ENCODE measurements at places on chromosomes 12 and 14.
A peak's percentile ranks its signal among the peaks of the same experiment; 100 is the strongest.

GRCh38 chr14:99475179-99475578 lies 5.5 kb downstream of the SETD3 start:
- H3K4me3 ChIP-seq = no peak overlapping the region
- DNase-seq = no peak
- H3K27ac ChIP-seq = peak overlapping the region; percentile 6
- peaks cover 88% of the 10 kb centered on the region for H3K4me1 ChIP-seq

GRCh38 chr14:104940526-104941150 lies 16.0 kb downstream of the PLD4 start:
- no peak overlapping the region for H3K4me3 ChIP-seq
- H3K27ac ChIP-seq = no peak overlapping the region
- H3K27me3 ChIP-seq = no peaks in the 10 kb centered on the region
- H3K36me3 ChIP-seq = no peaks in the 10 kb centered on the region
- DNase-seq = no peak

- no peaks in the 10 kb centered on the region for H3K27me3 ChIP-seq
- no peak overlapping the region for H3K27ac ChIP-seq
- DNase-seq = no peak
- peaks cover 35% of the 10 kb centered on the region for H3K4me1 ChIP-seq
- H3K36me3 ChIP-seq = peaks cover 17% of the 10 kb centered on the region
These were observed 33.4 kb downstream of the TBC1D15 start for GRCh38 chr12:71872972-71873371.

DNA sequence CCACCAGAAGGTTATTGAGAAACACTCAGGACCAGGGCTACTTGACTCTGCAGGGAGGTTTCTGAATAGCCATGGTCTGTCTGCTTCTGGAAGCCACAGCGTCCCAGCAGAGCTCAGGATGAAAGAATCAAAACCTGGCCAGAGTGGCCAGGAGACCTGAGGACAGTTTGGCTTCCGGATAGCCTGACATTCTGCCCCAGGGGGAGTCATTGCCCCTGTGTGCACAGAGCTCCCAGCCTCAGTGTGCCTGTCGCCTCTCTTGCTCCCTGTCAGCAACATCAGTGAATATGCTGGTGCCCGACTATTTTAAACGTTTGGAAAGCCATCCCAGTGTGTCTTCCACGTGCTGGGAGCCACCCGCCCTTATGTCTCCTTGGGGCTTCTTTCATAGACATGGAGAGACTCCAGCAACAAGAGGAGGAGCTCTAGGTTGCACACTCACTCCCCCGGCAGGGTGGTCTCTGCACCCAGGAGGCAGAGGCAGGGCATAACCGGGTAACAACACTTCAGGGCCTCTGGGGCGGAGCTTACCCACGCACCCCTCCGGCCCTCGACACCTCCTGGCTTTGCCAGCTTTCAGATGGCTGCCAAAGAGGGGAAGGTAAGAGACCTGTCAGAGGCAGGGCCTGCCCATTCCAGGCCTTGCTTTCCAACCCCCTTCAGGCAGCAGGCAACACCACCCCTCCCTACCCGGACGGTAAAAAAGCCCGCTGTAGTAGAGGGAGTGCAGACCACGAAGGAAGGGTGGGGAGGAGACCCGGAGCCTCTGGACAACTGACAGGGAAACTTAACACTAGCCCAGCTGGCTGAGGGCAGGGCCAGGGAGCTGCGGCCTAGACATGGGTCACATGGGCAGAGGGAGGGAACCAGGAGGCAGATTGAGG lies 19.0 kb upstream of the SLC6A12 start:
- no peak for DNase-seq
- no peaks in the 10 kb centered on the region for H3K36me3 ChIP-seq
- H3K4me3 ChIP-seq = no peak overlapping the region
- peaks cover 5% of the 10 kb centered on the region for H3K4me1 ChIP-seq
- H3K27me3 ChIP-seq = no peaks in the 10 kb centered on the region
- no peak overlapping the region for H3K27ac ChIP-seq

- no peaks in the 10 kb centered on the region for H3K27me3 ChIP-seq
- peaks cover 5% of the 10 kb centered on the region for H3K4me1 ChIP-seq
- no peak overlapping the region for H3K27ac ChIP-seq
- DNase-seq = no peak
These were observed 3.6 kb upstream of the TNFRSF1A start for GRCh38 chr12:6345319-6346091.

GRCh38 chr12:57389033-57389432 lies 41.8 kb downstream of the R3HDM2 start:
- no peak overlapping the region for H3K27ac ChIP-seq
- DNase-seq = no peak
- H3K4me3 ChIP-seq = no peak overlapping the region
- H3K27me3 ChIP-seq = no peaks in the 10 kb centered on the region

DNA sequence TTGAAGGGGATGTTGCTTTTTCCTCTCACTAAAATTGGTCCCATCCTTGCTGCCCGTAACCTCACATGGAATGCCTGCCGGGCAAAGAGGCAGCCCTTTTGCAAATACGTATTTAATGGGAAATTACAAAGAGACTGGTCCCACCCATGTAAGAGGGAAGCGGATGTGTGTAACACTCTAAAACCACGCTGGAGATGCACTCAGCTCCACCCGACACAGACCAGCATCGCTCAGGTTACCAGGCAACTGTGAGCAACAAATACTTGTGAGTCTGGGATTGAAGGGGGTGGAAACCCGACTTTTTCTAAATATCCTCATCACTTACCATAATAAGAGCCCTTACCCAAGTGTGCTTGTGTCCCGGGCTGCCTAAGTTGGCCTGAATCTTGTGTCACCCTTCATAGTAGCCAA lies 47.7 kb downstream of the ELK3 start:
- H3K36me3 ChIP-seq = no peaks in the 10 kb centered on the region
- H3K4me3 ChIP-seq = no peak overlapping the region
- H3K27me3 ChIP-seq = no peaks in the 10 kb centered on the region

GRCh38 chr12:118259079-118259478 lies 113.6 kb downstream of the TAOK3 start:
- H3K27ac ChIP-seq = no peak overlapping the region
- peaks cover 49% of the 10 kb centered on the region for H3K36me3 ChIP-seq
- no peak overlapping the region for H3K4me3 ChIP-seq
- DNase-seq = no peak
